ENCODE measurements at places on chromosomes 7 and 10.
A peak's percentile ranks its signal among the peaks of the same experiment; 100 is the strongest.

DNA sequence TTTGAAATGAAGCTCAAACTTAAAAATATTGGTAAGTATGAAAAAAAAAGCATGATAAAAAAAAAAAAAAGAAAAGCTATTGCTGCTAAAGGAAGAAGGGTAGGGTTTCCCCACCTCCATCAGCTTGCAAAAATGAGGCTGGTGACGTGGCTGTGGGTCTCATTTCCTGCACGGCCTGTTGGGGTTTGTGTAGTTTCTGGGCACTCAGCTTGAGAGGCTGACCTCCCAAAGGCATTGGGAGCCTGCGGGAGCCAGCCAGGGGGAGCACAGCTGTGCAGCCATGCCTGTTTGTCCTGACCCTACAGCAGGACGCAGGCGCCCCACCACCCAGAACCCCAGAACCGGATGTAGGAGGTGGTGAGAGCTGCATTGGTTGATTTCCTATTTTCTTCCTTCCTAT is 48.8 kb upstream of the CARD11 start:
- no peak for DNase-seq

DNA sequence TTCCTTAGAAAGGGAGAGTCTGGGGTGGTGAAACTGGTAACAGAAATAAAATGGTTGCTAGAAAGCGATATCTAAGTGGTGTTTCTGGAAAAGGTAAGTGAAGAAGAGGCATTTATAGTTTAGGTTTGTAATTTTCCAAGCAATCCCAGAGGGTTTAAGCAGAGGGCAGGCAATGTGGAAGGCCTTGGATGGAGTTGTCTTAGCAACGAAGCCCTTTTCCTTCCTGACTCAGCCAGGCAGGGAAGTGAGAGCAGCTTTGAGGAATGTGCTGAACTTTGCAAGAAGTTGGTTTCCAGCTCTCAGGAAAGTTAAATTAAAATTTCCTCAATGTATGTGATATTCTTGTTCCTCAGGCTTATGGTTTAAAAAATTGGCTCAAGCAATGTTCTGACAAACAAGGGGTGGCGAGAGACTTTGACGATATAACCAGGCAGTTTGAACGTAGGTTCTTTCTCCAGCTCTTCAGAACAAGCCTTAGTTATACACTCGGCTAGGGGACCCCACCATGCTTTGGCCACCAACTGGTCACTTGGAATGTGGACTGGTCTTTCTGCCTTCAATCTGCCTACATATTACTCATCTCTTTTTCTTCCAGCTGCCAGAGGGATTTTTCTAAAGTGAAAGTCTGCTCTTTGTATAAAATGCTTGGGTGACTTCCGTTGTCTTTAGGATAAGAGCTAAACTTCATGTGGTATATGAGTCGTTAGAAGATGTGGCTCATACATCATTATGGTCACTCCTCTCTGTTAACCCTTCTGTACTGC is 66.9 kb upstream of the SLC25A13 start:
- DNase-seq: peak; percentile 43

DNA sequence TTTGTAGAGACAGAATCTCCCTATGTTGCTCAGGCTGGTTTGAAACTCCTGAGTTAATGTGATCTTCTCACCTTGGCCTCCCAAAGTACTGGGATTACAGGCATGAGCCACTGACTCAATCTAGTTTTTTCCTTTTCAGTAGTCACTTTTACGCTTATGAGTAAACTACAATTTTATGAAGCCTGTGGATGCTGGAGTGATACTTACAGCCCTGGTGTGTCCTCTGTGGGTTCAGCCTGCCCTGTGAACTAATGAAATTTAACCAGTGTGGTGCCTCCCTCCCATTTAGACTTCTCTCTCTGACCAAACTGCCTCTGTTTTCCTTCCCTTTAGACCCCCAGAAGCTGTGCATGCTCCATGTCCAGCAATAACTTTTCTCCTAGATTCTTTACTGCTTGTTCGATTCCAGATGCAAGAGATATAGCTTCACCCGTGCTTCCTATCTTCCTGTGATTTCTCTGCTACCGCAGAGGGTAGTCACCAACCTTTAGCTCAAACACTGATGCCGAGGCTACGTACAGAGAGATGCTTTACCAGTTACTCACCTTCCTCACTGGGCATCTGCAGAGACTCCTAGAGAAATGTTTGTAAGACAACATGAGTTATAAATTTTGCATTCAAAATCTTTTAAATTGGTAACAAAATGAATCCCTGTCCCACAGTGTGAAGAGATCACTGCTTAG is 90.8 kb downstream of the KIAA1217 start:
- no peak for DNase-seq

GRCh38 chr7:159015081-159015453 is 129.6 kb downstream of the VIPR2 start:
- DNase-seq: no peak

DNA sequence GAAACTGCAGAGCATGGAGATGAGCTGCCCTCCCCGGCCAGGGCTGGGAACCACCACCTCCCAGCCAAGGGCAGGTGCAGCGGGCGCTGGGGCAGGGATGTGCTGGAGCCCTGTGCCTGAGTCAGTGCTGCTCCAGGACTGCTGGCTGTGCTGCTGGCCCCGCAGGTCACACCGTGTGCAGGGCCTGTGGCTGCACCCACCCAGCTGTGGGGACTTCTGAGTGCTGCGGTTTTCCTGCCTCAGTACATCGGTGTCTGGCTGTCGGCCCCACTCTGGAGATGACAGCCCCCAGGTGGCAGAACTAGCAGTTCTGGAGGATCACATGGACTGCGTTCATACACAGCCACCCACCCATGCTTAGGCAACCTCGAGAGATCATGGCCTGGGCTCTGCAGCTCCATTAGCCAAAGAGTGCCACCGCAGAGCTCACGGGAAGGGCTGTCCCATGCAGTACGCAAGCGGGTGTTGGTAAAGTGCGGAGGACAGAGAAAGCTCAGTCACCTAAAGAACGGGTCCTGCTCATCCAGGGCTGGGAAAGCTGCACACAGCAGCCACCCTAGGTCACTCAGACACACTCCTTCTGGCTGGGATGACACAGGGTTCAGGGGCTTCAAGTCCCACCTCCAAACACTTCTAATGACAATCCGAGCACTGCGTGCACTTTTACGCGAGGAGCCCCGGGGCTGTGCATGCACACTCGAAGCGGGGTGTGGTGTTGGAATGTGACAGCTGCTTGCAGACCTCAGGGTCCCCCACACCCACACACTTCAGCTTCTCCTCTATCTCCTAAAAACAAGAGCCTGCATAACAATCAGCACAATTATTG is 198.1 kb upstream of the PPP2R2D start:
- no peak for DNase-seq

DNA sequence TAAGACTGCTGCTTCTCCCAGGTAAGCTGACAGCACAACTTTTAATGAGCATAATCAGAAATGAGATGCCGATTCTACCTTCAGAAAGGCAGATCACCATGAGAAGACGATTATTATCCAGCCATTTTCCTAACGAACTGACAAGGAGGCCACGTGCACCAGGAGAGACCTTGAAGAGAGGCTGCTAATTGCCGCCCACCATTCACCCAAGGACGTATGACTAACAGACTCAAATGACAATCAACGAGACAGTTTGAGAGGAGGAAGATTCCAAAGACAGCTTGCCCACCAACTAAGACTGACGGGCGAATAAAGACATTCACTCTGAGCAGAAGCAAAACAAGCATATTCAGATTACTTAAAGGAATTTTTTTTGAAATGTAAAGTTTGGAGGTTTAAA is 301.9 kb upstream of the TAC1 start:
- DNase-seq: no peak

GRCh38 chr10:125160856-125161706 is 718 bp upstream of the CTBP2 start:
- peak; percentile 95 for DNase-seq

- DNase-seq: no peak
These were observed 61.3 kb downstream of the ZNF22 start for GRCh38 chr10:45061982-45062381.

DNA sequence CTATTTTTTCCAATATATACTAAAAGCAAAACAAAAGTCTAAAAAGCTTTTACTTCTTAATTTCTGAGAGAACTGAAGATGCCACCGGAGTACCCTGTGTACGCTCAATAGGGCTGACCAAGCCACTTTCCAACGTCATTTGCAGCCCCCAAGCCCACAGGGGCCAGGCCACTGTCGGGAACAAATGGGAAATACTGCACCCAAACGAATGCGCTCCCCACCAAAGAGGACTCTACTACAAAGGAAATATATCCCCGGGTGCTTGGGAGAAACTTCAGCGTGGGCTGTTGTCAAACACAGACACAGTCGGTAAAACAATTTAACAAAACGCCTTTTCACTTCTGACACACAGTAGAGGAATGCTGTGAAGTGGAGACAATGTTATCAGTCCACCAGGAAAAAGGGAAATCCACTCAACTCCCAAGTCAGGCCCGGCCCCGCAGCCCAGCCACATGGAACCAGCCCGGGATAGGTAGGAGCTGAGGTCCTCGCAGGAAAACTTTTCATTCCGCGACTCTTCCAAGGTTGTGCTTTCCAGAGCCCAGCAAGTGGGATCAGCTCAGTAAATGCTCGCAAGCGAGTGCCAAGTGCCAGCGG is 1.4 kb downstream of the PARD3 start:
- DNase-seq: peak; percentile 68

- no peak for DNase-seq
These were observed 14.0 kb downstream of the KMT2E start for GRCh38 chr7:105028004-105028403.

DNA sequence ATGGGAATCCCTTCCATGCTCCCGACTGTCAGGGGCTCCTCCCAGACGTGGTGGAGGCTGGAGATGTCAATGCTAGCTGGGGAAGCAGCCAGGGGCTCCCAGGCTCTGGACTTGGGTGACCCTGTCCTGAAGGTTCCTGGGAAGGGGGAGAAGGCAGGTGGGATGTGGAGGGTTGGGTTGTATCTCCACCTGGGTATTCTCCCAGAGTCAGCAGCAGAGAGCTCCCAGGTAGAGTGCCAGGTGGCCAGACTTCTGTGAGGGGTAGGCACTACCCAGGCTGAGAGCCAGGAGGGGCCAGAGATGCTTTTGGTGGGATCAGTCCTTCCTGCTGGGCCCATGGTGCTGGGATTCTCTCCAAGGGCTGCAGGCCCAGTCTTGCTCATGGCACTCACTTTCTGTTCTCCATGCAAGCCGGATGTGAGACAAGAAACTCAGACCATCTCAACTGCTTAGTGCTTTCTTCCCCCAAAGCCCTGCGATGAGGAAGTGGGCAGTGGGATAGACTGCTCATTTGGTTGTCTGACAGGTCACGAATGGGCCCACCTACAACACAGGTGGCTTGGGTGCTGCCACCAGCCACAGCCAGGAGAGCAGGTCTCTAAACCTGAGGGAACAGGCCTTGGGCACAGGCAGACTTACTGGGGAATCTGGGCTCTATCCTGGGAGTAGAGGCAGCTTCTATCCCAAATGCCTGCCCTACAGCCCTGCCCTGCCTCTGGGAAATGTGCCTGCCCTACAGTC is 52.5 kb upstream of the CAMK2B start:
- DNase-seq: no peak

GRCh38 chr7:125857606-125858005 is 928.0 kb upstream of the POT1 start:
- DNase-seq: no peak

GRCh38 chr7:115145512-115145911 is 223.6 kb downstream of the MDFIC start:
- no peak for DNase-seq

GRCh38 chr7:75985518-75986146 is 8.8 kb downstream of the TMEM120A start:
- DNase-seq: no peak
